ENCODE measurements at places on chromosomes 16 and 17. TPM values are rescaled to one million over a fixed set of nuclear protein-coding genes. Genes with fewer than 3 reads are reported as not detected.

Gene ZPBP2
- not detected for total RNA-seq

Gene NOTUM
- total RNA-seq: 0.51 TPM

GRCh38 chr17:733743-734142 lies 1.3 kb downstream of the TLCD3A start:
- DNase-seq: no peak

- DNase-seq: no peak
Observed at GRCh38 chr16:20952139-20952920, 51.8 kb downstream of the LYRM1 start.

- DNase-seq: peak; percentile 68
Observed at GRCh38 chr16:87149051-87149450, 168.1 kb downstream of the C16orf95 start.

- DNase-seq: no peak
Observed at GRCh38 chr16:23334457-23334853, 32.4 kb downstream of the SCNN1B start.

DNA sequence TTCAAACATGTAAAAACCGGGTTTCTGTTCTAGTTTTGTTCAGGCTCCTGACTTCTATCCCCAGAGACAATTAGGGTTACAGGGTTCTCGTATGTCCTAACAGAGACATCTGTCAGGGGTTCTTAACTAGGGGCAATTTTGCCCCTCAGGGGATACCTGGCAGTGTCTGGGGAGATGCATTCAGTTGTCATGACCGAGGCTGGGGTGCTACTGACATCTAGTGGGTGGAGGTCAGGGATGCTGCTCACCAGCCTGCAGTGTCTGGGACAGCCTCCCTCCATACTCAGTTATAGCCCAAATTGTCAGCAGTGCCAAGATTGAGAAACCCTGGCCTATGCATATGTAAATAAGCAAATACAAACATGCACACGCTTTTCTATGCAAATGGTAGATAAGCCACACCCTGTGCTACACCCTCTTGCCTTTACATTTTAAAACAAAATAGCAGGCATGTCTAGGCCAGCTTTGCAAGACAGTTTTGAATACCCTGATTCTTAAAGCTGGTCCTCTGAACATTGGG lies 37.4 kb downstream of the CLEC16A start:
- no peak for DNase-seq

DNA sequence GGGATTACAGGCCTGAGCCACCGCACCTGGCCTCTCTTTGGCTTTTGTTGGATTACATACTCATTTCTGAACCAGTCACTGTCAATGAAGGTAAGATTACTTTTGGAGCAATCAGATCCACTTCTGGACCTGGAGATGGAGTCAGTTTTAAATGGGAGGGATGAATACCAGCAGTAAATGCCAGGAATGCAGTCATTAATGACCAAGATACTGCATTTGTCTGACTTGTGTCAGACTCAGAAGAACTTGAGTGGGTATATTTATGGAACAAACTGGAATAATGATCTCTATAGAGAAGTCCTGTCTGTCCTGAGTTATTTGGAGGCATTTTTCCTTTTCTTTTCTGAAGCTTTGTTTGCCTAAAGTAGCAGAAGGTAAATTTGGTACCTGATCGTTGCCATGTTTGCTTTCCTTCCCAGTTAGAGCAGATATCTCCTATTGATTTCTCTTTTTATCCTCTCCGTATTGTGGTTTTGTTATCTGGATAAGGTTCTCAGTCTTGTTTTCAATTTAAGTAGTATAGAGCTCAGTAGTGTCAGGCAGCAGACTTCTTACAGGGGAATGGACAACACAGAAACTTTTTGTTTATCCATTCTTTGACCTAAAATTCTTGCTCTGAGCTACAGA lies 10.7 kb downstream of the NLK start:
- peak; percentile 47 for DNase-seq

All from fibroblast of lung (primary cell).